Activated CD4-positive, alpha-beta T cell treated with anti-CD3 and anti-CD28 coated beads for 1 hour (primary cell): ENCODE measurements at places on chromosomes 12 and 14.
A peak's percentile ranks its signal among the peaks of the same experiment; 100 is the strongest.

- no peak for DNase-seq
These were observed 677.6 kb downstream of the NRXN3 start for GRCh38 chr14:78847801-78848200.

- no peak for DNase-seq
These were observed 89.3 kb upstream of the DHRS4 start for GRCh38 chr14:23864259-23864658.

DNA sequence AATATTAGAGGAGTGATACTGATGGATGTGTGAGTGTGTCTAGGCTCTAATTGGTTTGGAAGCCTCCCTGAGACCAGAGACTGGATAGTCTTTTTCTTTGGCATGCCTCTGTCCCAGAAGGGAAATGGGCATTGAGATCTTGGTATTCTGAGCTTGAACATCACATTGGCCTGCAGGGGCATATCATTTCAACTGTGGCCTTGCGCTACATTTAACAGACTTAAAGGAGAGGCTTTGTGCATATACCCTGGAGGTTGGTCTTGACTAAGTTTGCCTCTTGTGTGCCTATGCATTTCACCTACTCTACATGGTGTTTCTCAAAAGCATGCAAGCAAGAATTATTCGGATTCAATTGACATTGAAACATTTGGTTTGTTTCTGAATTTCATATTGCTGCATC lies 185.4 kb downstream of the TMTC2 start:
- no peak for DNase-seq

DNA sequence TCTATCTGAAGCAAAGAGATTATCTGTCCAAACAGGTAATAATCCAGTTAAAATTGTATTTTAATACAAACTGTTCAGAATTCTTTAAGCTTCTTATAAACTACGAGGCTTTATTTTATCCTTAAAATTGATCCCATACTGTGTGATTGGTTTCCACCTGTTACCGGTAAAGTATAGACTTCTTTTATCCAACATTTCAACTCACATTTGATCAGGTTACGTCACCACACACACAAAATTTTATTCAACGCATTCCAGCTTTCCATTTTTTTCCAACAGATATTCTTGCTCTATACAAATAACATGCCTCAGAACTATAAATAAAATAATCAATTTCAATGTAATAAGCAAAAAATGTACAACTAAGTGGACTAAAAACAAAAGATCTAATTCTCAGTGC lies 4.5 kb downstream of the NOVA1 start:
- DNase-seq, result no peak

DNA sequence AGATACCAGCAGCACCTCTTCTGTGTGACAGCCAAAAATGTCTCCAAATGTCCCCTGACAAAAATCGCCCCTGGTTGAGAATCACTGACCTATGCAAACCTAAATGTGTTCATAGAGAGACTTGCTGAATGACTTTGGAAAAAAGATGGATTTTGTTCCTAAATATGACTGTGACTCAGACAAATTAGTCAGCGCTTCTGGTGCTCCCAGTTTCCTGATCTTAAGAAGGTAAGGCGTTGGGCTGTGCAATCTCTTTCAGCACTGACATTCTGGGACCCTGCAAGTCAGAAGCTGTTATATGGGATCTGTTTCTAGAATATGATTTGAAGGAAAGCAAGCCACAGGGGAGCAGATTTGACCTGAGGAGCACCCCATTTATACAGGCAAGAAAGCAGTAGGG lies 90.6 kb upstream of the PWP1 start:
- DNase-seq, result no peak

GRCh38 chr14:80428671-80429070 lies 217.4 kb upstream of the DIO2 start:
- DNase-seq, result no peak

DNA sequence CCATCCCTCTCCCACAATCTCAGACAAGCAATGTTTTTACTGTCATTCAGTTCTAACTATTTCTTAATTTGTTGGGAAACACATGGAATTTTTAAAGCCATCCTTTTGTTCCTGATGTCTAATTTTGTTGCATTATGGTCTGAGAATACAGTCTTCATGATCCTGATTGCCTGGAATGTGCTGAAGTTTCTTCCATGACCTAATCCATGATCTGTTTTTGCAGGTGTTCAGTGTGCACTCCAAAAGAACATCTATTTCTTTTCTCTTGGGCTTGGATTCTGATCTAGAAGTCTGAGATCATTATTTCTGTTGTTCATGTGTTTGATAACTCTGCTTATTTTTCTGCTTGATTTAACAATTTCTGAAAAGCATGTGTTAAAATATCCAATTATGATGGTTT lies 43.2 kb upstream of the PHC1 start:
- no peak for DNase-seq

GRCh38 chr12:79563021-79563740 lies 127.6 kb downstream of the PAWR start:
- no peak for DNase-seq

DNA sequence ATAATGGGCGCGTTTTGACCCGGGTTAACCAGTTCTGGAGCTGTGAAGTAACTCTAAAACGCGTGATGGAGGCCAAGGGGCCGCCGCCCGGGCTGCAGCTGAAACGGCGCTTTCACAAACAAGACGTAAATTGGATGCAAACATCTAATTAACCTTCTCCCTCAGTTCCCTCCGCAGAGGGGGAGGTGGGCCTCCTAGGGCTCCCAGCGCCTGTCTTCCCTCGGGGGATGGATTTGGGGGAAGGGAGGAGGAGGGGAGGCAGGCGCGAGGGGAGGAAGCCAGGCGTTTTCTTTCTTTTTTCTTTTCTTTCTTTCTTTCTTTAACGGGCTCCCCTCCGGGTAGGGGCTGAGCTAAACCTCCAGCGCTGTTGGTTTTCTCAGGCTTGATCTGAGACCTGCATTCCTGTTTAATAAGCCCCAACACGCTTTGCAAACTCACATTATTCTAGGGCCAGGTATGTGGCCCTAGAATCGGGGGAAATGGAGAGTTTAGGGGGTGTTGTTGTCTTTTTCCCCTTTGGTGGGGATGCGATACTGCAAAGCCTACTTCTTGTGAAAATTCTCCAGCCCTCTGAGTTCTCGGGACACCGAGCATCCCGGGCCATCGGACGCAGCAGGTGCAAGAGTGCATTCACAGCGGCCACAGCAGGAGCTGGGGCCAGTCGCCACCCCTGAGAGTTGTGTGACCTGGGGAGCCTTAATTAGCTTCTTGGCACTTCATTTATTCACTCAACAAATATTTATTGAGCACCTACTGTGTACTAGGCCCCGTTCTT lies 43.6 kb upstream of the LHX5 start:
- DNase-seq, result no peak

- no peak for DNase-seq
These were observed 24.5 kb downstream of the SLC17A8 start for GRCh38 chr12:100381379-100381778.

- DNase-seq, result no peak
These were observed 115.1 kb downstream of the BEGAIN start for GRCh38 chr14:100472094-100472455.

DNA sequence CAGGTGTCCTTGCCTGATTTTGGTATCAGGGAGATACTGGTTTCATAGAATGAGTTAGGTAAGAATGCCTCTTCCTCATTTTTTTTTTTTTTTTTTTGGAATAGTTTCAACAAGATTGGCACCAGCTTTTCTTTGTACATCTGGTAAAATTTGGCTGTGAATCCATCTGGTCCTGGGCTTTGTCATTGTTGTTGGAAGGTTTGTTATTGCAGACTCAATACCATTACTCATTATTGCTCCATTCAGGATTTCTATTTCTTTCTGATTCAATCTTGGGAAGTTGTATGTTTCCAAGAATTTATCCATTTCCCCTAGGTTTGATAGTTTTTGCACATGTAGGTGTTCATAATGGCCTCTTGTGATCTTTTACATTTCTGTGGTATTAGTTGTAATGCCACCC lies 126.0 kb upstream of the KITLG start:
- no peak for DNase-seq

GRCh38 chr12:93447555-93448290 lies 6.0 kb upstream of the UBE2N start:
- no peak for DNase-seq

- DNase-seq, result no peak
These were observed 13.3 kb upstream of the PLEKHG6 start for GRCh38 chr12:6297170-6297569.

DNA sequence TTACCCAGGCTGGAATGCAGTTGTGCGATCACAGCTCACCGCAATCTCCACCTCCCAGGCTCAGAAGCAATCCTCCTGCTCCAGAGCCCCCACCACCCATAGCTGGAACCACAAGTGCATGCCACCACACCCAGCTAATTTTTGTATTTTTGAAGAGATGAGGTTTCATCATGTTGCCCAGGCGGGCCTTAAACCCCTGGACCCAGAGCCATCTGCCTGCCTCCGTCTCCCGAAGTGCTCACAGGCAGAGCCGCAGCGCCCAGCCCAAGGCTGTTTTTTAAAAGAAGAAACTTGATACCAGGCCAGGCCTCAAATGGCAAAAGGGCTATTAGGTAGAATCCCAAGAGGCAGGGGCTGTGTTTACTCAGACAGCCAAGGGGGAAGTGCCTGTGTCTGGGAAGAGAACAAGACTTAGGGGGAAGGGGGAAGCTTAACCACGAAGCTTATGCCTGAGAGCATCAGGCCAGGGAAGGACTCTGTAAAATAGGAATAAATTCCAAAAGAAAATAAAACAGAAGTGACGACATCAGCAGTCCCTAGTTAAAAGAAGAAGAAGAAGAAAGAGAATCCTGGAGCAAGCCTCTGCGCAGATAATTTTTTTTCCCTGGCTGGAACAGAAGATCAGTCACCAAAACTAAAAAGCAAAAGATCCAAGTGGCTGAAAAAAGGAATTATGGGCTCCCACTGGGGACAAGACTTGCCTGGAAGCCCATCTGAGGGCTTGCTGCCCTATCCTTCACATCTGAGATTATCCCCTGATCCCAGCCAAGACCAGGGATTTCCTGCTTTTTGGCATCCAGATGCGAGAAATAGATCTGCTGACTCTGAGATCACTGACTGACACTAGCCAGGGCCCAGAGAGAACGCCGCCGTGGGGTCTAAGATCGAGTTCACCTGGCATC lies 170.5 kb downstream of the NDUFA12 start:
- DNase-seq, result no peak

DNA sequence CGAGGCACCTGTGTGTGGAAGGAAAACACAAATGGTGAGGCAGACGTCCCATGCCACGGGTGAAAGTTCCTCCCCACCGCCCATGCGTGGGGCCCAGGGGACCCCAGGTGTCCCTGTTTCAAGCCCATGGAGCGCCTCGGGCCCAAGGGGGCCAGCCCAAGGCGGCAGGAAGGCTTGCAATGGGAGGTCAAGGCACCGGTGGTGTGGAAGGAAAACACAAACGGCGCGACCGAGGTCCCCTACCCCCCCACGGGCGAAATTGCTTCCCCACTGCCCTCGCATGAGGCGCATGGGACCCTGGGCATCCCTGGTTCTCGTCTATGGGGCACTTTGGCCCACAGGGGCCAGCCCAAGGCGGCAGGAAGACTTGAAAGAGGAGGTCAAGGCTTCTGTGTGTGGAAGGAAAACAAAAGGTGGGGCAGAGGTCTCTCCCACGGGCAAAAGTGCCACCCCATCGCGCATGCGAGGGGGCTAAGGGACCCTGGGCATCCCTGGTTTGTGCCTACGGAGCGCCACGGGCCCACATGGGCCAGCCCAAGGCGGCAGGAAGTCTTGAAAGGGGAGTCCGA lies 379.4 kb downstream of the ALG10 start:
- DNase-seq, result peak; percentile 1

DNA sequence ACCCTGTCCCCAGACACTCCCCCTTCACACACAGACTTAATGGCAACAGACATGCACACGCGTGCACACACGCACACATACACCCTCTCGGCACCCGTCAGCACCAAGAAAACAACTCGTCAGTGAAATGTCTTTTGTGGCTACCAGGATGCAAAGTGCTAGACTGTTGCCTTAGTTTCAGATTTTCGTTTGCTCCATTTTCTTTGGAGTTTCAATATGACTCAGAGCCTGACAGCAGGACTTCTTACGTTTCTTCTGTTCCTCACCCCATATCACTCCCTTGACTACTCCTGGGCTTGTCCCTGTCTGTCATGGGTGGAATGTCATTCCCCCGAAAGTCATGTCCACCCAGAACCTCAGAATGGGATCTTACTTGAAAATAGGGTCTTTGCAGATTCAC lies 182.9 kb downstream of the GLT1D1 start:
- DNase-seq, result no peak

DNA sequence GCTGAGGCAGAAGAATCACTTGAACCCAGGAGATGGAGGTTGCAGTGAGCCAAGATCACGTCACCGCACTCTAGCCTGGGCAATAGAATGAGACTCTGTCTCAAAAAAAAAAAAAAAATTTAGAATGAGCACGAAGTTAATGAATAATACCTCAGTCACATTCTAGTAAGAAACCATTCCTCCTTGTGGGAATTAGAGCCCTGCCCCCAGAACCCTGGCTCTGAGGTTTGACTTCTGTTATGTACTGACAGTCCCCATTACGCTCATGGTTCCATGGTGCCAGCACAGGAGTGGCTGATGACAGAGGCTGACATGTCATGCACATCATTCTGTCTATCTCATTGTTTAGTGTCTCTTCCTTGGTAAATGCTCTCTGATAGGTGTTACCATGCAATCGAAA lies 132.6 kb upstream of the FGD4 start:
- DNase-seq, result no peak

- no peak for DNase-seq
These were observed 41.2 kb downstream of the AEBP2 start for GRCh38 chr12:19480459-19480858.

- no peak for DNase-seq
These were observed 178.8 kb downstream of the EXOC5 start for GRCh38 chr14:57089901-57090300.

GRCh38 chr12:2387103-2387834 lies 334.5 kb downstream of the CACNA1C start:
- no peak for DNase-seq

- DNase-seq, result no peak
These were observed 268.2 kb downstream of the PCNX1 start for GRCh38 chr14:71175491-71175890.

DNA sequence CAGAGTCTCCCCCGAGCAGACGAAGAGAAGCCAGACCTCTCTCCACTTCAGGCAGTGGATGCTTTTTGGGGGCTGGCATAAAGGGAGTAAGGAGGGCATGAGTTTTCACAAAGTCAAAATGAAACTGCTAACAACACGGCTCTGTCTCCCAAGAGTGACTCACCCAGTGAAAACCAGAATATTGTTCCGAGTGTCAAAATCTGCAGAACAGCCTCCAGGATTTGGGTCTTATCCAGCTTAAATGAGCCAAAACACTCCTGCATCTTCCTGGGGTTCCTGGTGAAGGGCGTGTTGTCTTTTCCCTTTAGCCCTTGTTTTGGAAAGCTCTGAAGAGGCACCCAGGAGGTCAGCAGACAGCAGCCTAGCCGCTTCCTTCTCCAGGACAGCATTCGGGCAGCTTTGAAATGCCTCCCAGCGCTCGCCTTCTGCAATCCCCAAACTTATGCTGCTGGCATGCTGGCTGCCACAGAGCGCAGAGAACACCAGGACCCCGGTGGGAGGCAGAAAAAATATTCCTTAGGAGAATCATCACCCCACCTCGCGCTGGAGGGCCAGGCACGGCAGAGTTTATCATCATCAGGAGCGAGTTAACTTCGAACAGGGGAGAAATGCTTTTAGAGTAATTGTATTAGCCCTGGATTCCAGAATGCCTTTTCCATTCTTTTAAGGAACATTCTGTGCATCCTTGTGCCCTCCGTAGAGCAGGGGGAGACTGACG lies 117.7 kb upstream of the NCOR2 start:
- no peak for DNase-seq
